ENCODE measurements at places on chromosomes 6 and 20.

DNA sequence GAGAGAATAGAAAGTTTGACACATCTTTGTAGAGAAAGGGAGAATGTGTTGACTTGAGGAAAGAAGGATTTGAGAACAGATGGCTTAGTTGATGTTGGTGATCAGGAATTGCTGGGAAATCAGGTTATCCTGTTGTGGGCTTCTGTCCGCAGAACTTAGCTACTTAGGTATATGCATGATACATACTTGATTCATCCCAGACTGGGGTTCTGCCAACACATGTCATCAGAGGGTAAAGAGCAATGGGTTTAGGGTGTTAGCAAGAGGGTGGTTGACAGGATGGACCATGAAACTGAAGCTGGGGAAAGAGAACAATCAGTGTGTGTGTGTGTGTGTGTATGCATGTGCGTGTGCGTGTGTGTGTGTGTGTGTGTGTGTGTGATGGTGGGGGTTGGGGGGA is 50.6 kb upstream of the NELFCD start:
- DNase-seq: peak; percentile 77

DNA sequence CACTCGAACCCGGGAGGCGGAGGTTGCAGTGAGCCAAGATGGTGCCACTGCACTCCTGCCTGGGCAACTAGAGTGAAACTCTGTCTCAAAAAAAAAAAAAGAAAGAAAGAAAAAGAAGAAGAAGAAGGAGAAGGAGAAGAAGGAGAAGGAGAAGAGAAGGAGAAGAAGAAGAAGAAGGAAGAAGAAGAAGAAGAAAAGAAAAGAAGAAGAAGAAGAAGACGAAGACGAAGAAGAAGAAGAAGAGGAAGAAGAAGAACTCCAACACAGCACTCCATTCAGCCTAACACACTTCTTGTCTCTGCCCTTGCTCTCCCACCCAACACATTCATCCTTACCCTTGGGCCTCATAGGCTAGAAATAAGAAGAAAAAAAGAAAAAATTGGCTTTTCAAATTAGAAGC is 6.9 kb downstream of the ZFP57 start:
- no peak for DNase-seq

- no peak for DNase-seq
Observed at GRCh38 chr6:50198245-50198644, 148.5 kb upstream of the DEFB112 start.

- no peak for DNase-seq
Observed at GRCh38 chr6:33820784-33821520, 17.1 kb upstream of the MLN start.

DNA sequence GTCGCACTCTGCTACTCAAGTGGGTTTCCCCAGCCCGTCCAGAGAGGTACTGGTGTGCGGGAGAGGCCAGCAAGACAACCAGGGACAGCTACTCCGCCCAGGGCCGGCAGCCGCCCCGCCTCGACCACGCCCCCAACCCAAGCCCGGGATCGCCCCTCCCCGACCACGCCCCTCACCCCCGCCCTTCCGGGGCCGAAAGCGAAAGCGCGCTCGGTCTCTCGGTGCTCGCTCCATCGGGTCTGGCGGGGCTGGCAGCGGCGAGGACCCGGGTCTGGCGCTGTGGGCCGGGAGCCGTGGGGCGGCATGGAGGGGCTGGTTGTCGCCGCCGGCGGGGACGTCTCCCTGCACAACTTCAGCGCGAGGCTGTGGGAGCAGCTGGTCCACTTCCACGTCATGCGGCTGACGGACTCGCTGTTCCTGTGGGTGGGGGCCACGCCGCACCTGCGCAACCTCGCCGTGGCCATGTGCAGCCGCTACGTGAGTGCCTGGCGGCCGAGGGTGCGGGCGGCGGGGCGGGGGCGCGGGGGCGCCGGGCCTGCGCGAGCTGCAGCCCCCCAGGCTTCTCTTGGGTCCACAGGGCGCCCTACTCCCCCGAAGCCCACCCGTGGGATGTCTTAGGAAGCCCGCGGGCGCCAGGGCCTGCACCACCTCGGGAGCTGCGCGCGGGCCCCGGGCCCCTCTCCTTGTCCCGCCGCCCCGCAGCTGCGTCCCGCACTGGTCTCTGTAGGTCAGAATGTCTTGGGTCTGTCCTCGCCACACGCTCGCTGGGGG is at the start of gene PSMG4:
Gene PSMG4 (plus strand): TSS at position 228 of the 771 bp plus-strand sequence. CDS start 76 bp downstream, at position 304.
- DNase-seq: peak; percentile 96

DNA sequence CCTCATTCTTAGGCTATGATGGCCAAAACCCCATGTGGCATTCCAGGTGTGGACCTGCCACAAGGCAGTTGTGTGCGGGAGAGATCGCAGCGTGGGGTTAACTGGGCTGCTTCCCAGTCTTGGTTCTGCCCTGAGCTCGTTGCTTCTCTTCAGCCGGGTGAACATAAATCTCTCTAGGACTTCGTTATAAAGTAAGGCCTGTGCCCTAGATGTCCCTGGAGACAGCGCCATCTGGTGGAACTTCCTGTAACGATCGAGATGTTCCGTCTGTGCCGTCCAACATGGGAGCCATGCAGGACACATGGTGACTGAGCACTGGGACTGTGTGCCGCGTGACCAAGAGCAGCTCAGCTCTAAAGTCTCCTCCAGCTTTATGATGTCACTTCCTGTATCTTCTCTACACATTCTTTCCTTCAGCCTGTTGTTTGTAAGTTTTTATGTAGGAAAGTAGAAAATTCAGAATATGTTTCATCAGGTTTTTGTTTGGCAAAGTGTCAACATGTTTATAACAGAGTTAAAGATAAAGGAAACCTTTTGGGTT is 26.8 kb upstream of the RPP40 start:
- peak; percentile 10 for DNase-seq

DNA sequence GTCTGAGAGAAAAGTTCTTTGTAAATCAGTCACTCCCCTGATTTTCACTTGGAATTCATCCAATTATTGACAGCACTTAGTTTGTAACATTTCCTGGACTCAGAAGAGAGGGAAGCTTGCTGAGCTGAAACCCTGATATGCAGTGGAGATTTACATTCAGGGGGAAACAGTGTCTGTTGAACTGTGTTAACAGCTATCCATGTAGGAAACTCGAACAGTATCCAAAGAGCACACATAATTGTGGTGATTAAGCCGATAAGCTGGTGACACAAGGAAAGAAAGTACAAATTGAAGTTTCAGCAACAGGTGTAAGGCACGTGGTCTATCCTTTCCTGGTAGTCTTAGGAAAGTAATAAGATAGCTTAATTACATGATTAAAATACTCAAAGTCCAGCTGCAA is 78.1 kb upstream of the FLRT3 start:
- DNase-seq: no peak

All from RWPE1 (cell line).